AG04449 (cell line): ENCODE measurements at places on chromosomes 5 and 9.

GRCh38 chr5:35032356-35032755 lies 15.4 kb downstream of the AGXT2 start:
- no peak for DNase-seq

GRCh38 chr5:172644711-172645110 lies 3.6 kb downstream of the NEURL1B start:
- DNase-seq, result no peak

GRCh38 chr5:180540050-180540694 lies 46.0 kb downstream of the CNOT6 start:
- DNase-seq, result no peak

GRCh38 chr5:112097768-112098167 lies 321.3 kb downstream of the EPB41L4A start:
- DNase-seq, result no peak

DNA sequence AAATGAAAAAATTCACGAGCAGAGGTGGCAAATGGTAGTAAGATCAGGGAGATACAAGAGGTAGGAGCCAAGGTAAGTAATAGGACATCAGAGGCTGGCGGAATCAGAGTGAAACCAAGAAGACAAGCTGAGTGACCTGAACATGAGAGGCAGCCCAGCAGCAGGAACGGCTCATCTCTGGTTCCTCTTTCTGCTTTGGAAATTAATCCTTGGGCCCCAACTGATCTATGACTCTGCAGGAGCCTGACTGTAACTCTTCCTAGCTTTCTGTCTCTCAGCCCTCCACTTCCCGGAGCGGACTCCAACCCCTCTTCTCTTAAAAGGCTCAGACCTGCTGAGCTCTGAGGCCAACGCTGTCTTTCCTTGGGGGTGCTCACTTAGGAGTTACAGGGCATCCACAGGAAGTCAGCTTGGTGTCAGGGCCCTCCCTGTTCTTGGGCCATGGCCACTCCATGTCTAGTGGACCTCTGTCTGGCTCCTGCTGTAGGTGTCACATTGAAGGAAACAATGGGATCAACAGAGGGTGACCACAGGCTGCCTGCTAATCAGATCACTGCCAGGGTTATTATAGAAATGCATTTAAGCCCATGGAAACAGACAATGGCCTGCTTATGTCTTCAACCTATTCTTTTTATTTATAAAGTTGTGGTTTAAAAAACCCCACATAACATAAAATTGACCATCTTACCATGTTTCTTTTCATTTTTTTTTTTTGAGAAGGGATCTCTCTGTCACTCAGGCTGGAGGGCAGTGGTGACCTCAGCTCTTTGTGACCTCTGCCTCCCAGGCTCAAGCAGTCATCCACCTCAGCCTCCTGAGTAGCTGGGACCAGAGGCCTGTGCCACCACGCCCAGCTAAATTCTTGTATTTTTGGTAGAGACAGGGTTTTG lies 22.5 kb upstream of the SHB start:
- DNase-seq, result no peak
